Mesenchymal stem cell (in vitro differentiated cells and primary cell): ENCODE measurements at places on chromosomes 1 and 21.

GRCh38 chr1:214349008-214349407, 68.0 kb downstream of the SMYD2 start:
- H3K27me3 ChIP-seq: no peaks in the 10 kb centered on the region
- H3K4me1 ChIP-seq: peaks cover 6% of the 10 kb centered on the region
- H3K36me3 ChIP-seq: peaks cover 30% of the 10 kb centered on the region
- H3K27ac ChIP-seq: peak overlapping the region; percentile 65

- no peaks in the 10 kb centered on the region for H3K27me3 ChIP-seq
- no peak overlapping the region for H3K27ac ChIP-seq
- H3K36me3 ChIP-seq: no peaks in the 10 kb centered on the region
- DNase-seq: no peak
- no peak overlapping the region for H3K4me3 ChIP-seq
- peaks cover 8% of the 10 kb centered on the region for H3K4me1 ChIP-seq
These were observed 2.0 kb upstream of the ZBTB40 start for GRCh38 chr1:22449636-22450035.

GRCh38 chr1:89794406-89794805, 26.4 kb upstream of the LRRC8D start:
- no peak overlapping the region for H3K4me3 ChIP-seq
- no peak for DNase-seq

GRCh38 chr1:206664740-206665139, 20.0 kb upstream of the MAPKAPK2 start:
- no peaks in the 10 kb centered on the region for H3K36me3 ChIP-seq
- no peak for DNase-seq
- no peak overlapping the region for H3K4me3 ChIP-seq
- H3K27me3 ChIP-seq: peaks cover 21% of the 10 kb centered on the region

DNA sequence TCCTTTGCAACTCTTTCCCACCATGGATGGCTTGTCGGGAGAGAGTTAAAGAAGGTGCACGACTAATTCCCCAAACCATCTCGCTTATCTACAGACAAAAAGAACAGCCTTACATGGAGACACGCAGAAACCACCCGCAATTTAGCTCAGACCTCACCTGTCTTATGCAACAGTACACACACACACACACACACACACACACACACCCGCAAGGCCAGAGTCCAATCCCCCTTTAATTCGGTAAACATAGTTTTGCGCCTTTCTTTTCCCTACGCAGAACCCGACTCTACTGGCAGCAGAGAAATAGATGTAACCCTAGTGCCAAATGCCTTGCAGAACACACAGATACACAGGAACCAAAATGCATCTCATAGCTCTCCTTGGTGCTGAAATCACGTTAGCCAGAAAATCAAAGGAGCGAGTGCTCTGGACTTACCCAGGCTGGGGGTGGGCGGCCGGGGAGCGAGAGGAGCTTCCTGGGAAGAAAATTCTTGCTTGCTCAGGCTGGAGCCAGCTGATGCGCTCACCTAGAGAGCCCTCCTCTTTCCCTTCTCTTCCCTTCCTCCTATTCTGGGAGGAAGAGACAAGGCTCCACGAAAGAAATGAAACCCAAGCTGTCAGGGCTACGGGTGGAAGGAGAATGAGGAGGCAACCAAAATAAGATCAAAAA, 470 bp downstream of the TNR start:
- H3K27me3 ChIP-seq: no peaks in the 10 kb centered on the region
- H3K36me3 ChIP-seq: no peaks in the 10 kb centered on the region
- peak; percentile 77 for DNase-seq
- peak overlapping the region; percentile 36 for H3K4me3 ChIP-seq

- H3K36me3 ChIP-seq: peaks cover 3% of the 10 kb centered on the region
- H3K27ac ChIP-seq: no peak overlapping the region
- DNase-seq: no peak
- no peaks in the 10 kb centered on the region for H3K27me3 ChIP-seq
- H3K4me1 ChIP-seq: no peaks in the 10 kb centered on the region
These were observed 99.0 kb upstream of the LBR start for GRCh38 chr1:225526878-225527277.

DNA sequence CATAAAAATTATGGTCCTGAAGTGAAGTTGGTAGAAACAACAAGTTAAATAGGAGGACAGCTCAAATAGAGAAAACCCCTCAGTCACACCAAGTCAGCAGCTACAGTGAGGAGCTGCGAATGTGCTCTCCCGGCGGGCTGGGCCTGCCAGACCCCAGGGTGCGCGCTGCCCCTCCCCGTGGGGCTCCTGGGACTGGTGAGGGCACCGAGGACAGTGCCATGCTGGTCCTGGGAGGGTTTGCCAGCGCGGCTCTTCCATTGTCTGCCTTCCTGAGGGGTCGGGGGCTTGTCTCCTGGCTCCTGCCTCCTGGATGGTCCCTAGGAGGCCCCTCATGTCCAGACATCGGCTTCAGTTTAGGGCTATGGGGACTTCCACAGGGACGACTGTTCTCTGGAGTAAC, 121.8 kb downstream of the PCBP3 start:
- no peak overlapping the region for H3K4me3 ChIP-seq
- H3K4me1 ChIP-seq: peaks cover 10% of the 10 kb centered on the region
- no peaks in the 10 kb centered on the region for H3K27me3 ChIP-seq
- DNase-seq: no peak
- no peak overlapping the region for H3K27ac ChIP-seq
- peaks cover 5% of the 10 kb centered on the region for H3K36me3 ChIP-seq

- peaks cover 29% of the 10 kb centered on the region for H3K27me3 ChIP-seq
- H3K4me1 ChIP-seq: peaks cover 20% of the 10 kb centered on the region
- no peak overlapping the region for H3K4me3 ChIP-seq
- no peak overlapping the region for H3K27ac ChIP-seq
- H3K36me3 ChIP-seq: no peaks in the 10 kb centered on the region
These were observed 17.4 kb upstream of the BTG2 start for GRCh38 chr1:203287898-203288297.

GRCh38 chr1:169741666-169742394, 8.0 kb upstream of the SELE start:
- no peak overlapping the region for H3K27ac ChIP-seq
- peak; percentile 7 for DNase-seq
- H3K36me3 ChIP-seq: no peaks in the 10 kb centered on the region
